T follicular helper cell (primary cell): ENCODE measurements at places on chromosomes 12 and 14.

- DNase-seq: no peak
These were observed 1.8 kb downstream of the TBC1D30 start for GRCh38 chr12:64826234-64826633.

GRCh38 chr12:1864867-1865266, 44.5 kb downstream of the LRTM2 start:
- DNase-seq: no peak

DNA sequence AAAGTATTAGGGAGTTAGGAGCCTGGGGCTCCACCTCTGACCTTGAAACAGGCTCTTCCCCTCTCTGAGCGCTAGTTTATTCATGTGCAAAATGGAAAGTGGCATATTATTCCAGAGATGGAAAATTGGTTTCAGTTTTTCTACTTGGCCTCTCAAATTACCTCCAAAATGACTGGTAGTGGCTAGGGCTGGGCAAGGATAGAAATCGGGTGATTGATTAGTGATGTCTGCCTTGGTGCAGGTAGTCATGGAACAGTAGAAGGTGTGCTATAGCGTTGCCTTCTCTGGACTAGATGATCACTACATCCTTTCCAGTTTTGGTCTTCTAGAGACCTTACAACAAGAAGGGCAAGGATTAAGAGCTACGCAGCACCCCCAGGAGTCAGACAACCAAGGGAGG, 8.6 kb upstream of the MSI1 start:
- no peak for DNase-seq

- DNase-seq: no peak
These were observed 578 bp downstream of the PPP1R13B start for GRCh38 chr14:103846543-103847450.

DNA sequence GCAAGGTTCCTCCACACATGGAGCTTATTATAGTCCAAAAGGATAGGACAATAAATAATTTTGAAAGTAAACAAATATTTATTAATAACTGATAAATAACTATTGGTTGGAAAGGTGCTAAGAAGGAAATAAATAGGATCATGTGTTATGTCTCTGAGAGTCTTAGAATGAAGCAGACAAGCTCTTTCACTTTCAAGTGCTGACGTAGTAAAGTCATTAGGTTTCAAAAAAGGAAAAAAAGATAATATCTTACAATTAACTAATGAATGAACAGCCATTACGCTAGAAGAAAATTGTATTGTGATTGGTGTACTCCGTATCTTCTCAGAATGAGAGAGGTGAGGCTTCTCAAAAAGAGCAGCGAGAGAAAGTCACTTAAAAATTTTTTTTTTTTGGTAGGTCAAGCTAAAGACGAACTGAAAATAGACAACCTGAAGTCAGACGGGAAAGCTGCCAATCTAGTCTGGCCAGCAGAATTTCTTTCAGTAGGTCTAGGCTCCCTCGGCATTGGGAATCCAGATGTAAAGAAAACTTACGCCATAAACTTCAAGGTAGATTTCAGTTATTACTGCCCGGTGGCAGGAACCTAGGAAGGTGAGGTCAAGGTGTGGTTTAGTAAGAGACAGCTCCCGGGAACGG, 583 bp upstream of the LEMD3 start:
- no peak for DNase-seq

DNA sequence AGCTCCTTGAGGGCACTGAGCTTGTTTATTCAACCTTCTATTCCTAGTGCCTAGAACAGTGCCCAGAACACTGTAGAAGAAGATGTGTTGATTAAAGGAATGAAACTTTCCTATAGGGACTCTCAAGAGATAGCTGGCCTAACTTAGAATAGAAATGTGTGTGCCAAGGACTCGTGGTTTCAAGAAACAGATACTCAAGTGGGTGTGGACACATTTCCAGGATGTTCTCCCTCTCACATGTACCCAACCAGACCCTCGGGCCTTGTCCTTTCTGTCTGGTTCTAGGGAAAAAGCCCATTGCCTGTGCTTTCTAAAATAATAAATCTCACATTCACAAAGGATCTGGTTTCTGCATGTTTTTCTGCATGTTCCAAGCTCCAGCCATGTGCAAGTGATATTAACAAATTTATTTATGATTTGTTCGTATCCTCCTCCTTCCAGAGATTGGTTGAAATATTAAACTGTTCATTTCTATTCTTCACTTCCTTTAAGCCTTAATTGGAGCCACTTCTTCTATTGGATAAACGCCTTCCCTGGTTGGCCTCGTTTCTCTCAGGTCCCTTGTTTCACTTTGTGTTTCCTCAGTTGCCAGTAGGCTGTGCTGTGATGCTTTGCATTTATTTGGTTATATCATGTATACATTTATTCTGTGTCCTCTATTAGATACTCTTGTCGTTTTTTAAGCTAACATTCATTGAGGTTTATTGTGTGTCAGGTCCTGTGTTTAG, 89.8 kb downstream of the CRADD start:
- no peak for DNase-seq

- no peak for DNase-seq
These were observed 53.1 kb downstream of the FUT8 start for GRCh38 chr14:65465584-65465983.

GRCh38 chr14:74562515-74563232, 49.4 kb downstream of the LTBP2 start:
- no peak for DNase-seq

- DNase-seq: no peak
These were observed 35.2 kb downstream of the CDC42BPB start for GRCh38 chr14:103022002-103022684.

DNA sequence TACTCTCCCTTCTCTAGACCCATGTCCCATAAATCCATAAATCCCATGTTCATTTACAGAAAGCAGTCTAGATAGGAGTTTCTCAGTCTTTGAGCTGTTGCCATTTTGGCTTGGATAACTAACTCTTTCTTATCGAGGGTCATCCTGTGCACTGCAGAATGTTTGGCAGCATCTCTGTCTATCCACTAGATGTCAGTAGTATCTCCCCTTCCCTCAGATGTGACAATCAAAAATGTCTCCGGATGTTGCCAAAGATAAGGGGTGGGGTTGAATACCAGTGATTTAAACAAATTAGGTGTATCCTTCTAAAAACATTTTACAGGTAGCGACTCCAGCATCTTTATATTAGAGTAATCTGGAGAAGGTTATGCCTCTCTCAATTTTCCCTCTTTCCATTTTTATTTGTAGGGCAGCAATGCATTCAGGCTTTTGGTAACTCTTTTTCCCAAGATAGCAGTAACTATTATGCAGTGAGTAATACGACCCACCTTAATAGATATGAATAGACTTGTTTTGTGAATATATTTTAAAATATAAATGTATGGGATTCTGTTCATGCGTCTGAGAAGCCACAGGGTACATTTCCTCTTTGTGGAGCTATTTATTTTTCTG, 100.7 kb downstream of the LRRK2 start:
- no peak for DNase-seq

GRCh38 chr12:104494137-104494792, 37.5 kb downstream of the CHST11 start:
- peak; percentile 26 for DNase-seq

DNA sequence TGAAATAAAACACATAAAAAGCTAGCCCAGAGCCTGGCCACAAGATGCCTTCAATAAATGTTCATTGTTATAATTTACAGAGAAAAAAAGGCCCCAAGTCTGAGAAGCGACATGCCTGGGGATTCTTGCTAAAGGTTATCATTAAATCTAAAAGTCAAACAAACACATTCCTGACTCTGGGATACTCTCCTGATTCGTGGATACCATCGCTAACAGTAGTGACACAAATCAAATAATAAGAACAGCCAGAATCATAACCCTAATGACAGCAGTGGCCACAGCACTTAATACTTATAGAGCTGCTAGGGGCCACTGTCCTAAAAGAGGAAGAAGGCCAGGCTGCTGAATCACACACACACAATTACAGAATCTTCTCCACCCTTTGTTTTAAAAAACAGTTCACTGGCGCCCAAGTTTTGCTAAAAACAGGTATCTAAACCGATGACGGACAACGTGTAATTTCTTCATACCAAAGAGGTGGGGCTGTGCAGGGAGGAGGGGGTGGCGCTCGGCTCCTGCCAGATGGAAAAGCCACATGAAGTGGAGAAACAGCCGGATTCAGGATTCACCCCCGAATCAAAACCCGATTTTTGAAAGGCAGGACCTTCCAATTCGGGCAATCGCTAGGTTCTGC, 1.2 kb downstream of the CLIP1 start:
- DNase-seq: no peak

DNA sequence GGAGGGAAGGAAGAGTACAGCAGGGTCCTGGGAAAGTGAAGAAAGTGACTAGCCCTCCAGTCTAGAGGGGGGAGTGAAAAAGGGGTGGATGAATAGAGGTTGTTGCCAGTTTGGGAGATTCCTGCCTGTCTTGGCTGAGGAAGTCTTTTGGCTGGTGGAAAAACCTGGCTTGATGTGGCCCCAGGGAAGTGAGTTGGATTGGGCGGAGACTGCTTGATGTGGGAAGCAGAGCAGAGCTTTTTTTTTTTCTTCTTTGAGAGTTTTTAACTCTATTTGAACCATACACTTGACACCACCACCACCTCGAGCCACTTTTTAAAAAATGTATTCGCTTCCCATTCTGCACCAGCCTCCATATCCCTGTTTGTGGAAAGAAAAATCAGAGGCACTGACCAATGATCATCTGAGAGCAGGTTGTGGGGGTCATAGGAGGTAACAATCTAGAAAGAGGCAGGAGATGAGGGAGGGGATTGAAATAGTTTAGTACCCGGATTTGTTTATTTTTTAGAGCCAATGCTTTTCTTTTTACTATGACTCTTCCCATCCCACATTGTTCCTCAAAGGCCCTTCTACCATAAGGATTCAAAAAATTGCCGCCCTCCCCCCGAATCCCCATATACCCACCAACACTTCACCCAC, 690 bp upstream of the DTX3 start:
- DNase-seq: no peak

GRCh38 chr14:63852817-63853731, at the start of gene SYNE2:
Gene SYNE2 (plus strand): TSS chr14:63853004. CDS start chr14:63909149, 56,145 bp downstream.
- peak; percentile 74 for DNase-seq

GRCh38 chr12:64583771-64584421, 26.4 kb upstream of the RASSF3 start:
- no peak for DNase-seq

GRCh38 chr12:127293507-127294310, 973.3 kb upstream of the TMEM132C start:
- peak; percentile 4 for DNase-seq

GRCh38 chr14:34369648-34370030, 92.4 kb downstream of the SPTSSA start:
- DNase-seq: no peak

GRCh38 chr14:100678469-100678828, 48.2 kb upstream of the DLK1 start:
- DNase-seq: no peak

- no peak for DNase-seq
These were observed 89.5 kb downstream of the GCH1 start for GRCh38 chr14:54813081-54813480.

GRCh38 chr12:25744313-25744712, 191.2 kb upstream of the LMNTD1 start:
- no peak for DNase-seq

DNA sequence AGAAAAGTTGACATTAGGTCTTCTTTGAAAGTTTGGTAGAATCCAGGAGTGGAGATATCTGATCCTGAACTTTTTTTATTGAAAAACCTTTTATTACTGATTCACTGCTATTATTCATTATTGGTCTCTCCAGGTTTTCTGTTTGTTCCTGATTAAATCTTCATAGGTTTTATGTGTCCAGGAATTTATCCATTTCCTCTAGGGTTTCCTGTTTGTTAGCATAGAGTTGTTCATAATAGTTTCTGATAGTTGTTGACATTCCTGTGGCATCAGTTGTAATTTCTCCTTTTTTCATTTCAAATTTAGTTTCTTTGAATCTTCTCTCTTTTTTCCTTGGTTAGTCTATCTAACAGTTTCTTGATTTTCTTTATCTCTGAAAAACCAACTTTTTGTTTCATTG, 370.3 kb downstream of the SLC6A15 start:
- DNase-seq: no peak

DNA sequence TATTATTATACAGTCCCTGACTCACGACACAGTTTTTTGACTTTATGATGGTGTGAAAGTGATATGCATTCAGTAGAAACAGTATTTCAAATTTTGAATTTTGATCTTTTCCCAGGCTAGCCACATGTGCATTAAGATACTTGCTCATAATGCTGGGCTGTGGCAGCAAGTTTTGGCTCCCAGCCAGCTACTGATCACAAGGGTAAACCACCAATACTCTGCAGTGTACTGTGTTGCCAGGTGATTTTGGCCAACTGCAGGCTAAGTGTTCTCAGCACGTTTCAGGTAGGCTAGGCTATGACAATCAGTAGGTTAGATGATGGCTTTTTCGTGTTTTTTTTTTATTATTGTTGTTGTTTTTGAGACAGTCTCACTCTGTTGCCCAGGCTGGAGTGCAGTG, 69.4 kb upstream of the ACTN1 start:
- no peak for DNase-seq

GRCh38 chr14:105168496-105168978, at the start of gene JAG2:
Gene JAG2 (minus strand): TSS chr14:105168776. CDS start chr14:105168420, 356 bp downstream.
- peak; percentile 47 for DNase-seq

DNA sequence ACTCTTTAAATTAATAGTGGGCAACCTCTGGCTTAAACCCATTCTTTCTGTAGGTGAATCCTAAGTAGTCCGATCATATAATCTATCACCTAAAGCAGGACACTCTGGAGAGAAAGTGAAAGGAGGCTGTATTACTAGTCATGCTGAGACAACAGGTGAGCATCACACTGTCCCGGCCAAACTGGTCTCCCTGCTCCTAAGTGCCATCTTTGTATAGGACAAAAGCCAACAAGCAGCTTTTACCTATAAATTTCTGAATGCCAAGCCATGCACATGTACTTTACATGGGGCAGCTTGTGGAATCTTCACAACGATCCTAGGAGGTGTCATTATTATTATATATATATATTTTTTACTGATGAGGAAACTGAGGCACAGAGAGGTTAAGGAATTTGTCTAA, 18.0 kb downstream of the PLEKHH1 start:
- no peak for DNase-seq

DNA sequence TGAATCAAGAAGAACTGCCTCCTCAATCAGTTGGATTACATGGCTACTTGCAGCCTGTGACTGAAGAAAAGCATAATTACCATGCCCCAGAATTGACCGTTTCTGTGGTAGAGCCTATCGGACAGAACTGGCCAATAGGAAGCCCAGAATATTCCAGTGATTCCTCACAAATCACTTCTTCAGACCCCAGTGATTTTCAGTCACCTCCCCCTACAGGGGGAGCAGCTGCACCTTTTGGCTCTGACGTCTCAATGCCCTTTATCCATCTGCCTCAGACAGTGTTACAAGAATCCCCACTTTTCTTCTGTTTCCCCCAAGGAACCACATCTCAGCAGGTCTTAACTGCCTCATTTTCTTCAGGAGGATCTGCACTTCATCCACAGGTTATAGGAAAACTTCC, 80.8 kb downstream of the RAD52 start:
- DNase-seq: no peak

GRCh38 chr12:127342861-127343260, 924.1 kb upstream of the TMEM132C start:
- no peak for DNase-seq

DNA sequence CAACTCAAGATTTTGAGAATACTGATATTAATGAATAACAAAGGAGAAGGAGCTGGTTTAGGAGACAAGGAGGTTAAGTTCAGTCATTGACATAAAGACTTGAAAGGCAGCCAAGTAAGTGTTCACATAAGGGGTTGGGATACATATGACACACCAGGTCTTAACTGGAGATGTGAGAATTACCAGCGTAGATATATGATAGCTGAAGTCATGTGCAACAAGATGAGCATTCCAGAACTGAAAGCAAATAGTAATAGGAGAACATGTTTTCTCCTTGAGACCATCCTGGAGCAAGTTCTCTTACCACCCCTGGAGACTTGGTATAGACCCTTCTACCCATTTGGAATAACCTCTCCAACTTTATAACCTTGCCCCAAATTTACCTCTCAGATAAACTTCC, 43.3 kb upstream of the NPFF start:
- no peak for DNase-seq
